ENCODE measurements at places on chromosomes 2 and 18.

- DNase-seq, result no peak
Observed at GRCh38 chr2:73079636-73080035, 8.1 kb upstream of the SFXN5 start.

DNA sequence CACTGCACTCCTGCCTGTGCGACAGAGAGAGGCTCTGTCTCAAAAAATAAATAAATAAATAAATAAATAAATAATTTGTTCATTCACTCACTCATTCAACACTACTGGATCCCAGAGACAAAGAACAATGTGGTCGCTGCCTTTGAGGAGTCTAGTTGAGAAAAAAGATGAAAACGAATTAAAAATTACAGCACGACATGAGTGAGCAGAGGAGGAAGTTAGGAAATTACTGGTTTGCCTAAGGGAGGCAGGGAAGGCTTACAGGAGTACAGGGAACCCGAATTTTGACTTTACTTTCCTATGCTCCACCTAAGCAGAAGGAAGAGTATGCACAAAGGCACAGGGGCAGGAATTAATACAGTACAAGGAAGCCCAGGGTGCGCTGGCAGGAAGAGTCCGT is 4.2 kb upstream of the KCMF1 start:
- no peak for DNase-seq

DNA sequence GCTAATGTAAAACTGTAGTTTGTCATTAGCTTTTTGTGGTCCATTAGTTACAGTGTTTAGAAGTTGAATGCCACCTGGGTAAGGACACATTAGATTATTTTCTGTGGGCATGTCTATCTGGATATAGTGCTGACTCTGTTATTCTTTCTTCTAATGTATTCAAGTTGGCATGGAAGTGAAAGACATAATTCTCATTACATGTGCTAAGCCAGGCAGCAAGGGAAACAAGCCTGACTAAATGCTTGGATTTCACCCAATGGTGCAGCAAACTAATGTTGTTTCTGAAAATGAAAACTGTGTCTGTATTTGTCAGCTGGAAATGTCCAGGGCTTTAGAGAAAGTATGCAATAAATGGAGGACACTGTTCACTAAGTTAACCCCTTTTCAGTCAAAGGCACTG is 100.7 kb downstream of the NUP35 start:
- DNase-seq, result no peak

DNA sequence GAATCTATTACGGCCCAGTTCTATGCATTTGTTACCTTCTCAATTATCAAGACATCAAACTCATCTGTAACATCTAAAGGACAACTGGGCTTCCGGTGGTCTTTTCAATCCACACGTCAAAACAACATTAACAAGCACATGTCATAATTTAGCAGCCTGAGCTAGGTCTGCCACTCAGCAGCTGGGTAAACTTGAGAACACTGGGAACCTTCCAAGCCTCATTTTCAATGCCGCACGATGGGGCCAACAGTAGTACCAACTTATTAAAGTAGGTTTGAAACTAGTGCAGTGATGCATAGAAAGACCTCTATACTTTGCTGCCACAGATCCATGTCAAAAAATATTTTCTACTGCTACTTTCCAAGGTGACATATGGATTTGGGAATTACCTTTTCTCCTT is 60.4 kb downstream of the COL4A4 start:
- DNase-seq, result no peak

- no peak for DNase-seq
Observed at GRCh38 chr2:20674974-20675679, 8.2 kb downstream of the GDF7 start.

DNA sequence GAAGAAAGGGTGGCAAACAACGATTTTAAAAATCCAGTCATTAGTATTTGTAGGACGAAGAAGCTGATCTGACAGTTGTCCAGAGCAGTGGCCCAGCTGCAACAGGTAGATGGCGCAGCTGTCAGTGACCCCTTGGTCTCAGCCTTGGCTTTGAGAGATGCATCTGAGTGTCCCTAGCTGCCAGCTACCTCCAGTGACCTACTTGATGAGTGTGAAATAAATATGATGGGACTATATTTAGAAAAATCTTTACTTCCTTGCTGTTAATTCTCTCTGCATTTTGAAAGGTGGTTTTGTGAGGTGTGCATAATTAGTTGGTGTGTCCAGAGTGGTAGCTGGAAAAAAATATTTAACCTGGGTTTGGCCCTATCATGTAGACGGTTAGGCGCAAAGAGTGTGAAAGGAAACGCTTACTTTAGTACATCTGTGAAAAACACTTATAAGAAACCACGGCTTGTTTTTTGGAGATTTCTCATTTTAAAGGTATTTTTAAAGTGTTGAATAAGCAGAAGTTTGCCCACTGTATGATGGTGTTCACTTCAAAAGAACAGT is 963 bp downstream of the INPP1 start:
- DNase-seq, result no peak

DNA sequence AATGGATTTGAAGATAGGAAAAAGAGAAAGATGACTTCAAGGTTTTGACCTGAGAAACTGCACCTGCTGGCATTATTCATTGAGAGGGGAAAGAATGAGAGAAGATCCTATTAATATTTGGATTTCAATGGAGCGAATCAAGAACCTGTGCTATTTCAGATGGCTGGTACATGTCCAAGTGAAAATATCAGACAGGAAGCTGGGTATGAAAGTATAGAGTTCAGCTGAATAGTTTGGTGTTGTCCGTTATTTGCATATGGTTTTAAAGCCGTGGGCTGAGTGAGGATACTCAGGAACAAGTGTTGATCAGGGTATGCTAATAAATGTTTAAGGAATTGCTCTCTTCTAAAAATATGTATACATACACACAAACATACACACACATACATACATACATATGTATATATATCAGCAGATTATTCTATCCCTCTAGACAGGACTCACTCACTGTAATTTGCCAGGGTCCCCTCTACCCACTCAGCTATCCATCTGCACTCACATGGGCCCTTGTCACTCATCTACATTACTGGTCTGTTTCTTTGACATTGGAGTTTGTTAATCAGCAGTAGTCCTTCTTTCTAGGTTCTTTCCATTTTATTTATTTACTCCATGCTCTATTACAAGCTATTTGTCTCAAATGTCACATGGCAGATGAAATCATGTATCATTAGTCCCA is 33.9 kb upstream of the IKZF2 start:
- no peak for DNase-seq

DNA sequence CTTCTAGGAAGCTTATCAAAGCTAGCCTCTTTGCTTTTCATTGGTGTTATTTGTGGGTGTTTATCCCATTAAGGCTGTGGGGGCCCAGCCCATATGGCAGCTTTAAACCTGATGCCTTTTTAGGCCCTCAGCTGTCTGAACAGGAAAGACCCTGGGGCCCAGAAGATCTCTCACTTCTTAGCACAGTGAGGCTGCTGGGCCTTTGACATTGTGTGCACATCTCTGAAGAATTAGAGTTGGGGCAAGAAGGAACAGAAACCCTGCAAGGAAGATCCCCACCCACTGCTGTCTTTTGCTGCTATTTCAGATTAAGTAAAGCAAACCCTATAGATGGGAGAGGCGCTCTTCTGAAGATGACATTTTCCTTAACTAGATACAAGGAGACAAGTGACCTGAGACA is 250.0 kb downstream of the SMAD2 start:
- no peak for DNase-seq

GRCh38 chr2:241933179-241933911 is 63.8 kb downstream of the RTP5 start:
- DNase-seq, result no peak

DNA sequence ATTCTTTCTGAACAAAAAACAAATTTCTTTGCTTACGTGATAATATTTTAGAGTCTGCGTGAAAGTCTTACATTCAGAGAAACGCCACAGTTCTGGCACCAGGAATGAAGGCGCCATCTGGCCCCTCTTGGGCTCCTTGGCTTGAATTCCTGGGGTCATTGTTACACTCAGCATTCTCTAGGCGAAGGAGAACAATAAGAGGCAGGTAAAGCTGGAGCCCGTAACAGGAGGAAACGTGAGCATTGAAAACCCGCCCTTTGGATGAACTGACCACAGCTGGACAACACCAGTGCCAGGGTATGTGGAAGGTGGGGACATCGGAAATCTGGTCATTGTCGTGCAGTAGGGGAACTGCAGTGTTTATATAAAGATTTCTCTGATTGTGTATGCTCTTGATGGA is 144.8 kb downstream of the RNF152 start:
- DNase-seq, result no peak

DNA sequence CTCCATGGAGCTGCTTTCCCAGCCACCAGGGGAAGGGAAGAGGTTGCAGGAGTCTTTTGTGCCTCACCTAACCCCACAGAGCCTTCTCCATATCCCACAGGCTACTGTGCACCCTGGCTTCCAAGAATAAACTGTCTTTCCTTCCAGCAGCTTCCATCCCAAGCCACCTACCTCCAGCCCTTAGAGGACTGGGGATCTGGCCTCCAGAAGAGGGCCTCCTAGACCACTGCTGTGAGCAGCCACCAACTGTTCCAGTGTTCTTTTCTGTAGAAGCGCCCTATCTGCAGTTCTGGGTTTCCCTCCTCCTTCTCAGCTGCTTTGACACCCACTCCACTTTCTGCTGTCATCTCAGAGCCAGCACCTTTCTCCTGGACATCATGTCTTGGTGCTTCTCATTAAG is 30.7 kb upstream of the REG3G start:
- no peak for DNase-seq

DNA sequence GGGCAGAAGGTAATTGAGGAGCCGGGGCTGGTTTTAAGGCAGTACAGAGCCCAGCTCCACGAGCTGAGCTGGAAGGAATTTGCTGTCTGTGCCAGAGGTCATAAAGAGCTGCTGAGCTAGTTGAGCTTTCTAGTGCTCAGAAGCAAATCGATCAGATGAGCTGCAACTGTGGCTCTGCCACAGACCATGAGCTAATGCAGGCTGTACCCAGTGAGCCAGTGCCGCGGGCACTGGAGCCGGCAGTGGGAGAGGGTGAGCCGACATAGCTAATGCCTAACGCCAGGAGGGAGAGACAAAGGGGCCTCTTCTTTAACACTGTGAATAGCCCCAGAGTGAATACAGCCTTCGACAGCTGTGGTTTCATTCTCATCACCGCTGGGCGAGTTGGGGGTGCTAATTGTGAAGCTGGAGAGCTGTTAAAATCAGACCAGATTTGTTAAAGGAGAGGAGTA is 410.1 kb upstream of the TCF4 start:
- DNase-seq, result no peak

DNA sequence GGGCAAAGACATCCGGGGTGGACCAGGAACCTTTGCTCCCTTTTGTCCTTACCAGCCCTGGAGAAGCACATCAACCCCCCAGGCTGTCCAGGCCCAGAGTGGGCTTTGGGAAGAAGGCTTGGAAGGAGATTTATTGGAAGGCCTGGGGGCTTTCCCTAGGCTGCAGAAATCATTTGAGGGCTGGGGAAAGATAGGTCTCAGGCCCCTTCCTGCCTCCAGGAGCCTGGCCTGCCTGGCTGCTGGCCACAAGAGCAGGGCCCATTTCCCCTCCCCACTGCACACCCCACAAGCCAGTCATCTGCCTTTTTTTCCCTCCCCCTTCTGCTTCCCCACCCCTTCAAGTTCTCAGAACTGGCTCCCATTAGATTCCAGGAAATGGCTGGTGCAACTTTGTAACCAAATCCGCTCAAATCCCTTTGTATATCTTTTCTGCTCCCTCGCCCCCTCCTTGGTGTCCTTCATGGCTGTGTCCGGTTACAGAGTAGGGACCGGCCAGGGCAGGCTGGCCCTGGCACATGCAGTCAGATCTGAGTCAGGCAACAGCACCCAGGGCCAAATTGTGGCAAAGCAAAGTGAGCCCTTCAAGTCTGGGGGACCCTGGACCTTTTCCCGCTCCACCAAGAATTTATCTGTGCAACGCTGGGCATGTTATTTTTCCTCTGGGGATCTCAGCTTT is 20.8 kb upstream of the TNP1 start:
- no peak for DNase-seq

DNA sequence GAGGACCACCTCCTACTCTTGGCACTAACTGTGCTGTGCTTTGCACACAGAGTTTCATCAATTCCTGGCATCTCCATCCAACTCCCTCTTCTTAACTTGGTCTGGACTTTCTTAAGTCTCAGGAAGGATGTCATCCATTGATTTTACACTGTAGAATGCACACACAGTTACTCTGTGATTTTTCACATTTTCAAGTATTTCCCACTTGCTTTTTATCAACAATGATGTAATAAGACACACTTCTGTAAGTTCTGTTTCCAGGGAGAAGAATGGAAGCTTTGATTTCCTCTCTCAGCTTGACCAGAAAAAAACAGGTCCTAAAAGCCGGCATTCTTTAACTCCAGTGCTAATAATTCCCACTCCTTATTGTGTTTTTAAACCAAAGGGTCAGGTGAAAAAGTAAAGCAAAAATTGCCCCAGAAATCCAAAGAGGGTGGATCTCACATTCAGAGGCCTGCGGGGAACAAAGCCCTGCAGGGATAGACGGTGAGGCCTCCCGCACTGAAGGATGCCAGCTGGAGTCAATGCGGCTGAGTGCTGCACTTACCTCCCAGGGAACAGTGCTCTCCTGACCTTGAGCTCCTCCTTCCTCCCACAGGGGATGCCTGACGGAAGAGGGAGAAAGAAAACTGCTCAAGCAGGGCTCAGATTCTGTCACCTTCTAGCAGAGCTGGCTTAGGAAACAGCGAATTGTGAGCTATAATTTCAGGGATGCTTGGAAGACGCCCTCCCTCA is 83.1 kb downstream of the PDCL3 start:
- no peak for DNase-seq

GRCh38 chr2:206535260-206535986 is 92.1 kb downstream of the ADAM23 start:
- DNase-seq, result no peak

- no peak for DNase-seq
Observed at GRCh38 chr2:17765398-17765797, 11.5 kb downstream of the GEN1 start.

GRCh38 chr2:222978850-222979249 is 73.1 kb upstream of the KCNE4 start:
- no peak for DNase-seq

DNA sequence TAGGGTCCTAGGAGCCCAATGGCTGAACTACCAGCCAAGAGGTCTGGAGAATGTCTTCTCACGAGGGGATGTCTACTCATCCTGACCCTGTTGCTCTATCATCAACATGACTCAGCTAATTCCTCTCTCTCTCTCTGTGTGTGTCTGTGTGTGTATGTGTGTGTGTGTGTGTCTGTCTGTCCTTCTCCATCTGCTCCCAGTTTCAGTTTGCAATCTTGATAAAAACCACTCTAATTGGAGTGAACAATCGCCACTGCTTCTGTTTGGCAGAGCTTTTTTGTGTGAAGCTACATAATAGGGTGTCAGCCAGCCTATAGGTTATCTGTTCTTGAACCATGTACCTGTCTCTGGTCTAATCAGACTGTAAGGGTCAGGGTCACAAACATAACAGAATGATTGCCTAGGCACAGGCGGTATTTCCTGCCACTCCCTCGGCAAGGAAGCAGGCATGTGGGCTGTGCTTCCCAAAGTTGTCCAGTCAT is 219.8 kb downstream of the SH3BP4 start:
- DNase-seq, result no peak

- no peak for DNase-seq
Observed at GRCh38 chr2:7016148-7016547, 98.9 kb downstream of the RNF144A start.

- no peak for DNase-seq
Observed at GRCh38 chr2:23618265-23618664, 233.3 kb downstream of the KLHL29 start.
